ENCODE measurements at places on chromosomes 12 and 14. TPM values are rescaled to one million over a fixed set of nuclear protein-coding genes. Genes with fewer than 3 reads are reported as not detected.

EIF4B gene
- 1,076 TPM for total RNA-seq

STON2 gene
- total RNA-seq = 87.8 TPM

BBS10 gene
- 12.0 TPM for total RNA-seq

OR6J1 gene
- total RNA-seq = 0.14 TPM

MTRFR gene
- 12.7 TPM for total RNA-seq

PRKD1 gene
- total RNA-seq = 6.4 TPM

SDS gene
- not detected for total RNA-seq

BEST3 gene
- 0.21 TPM for total RNA-seq

RPGRIP1 gene
- not detected for total RNA-seq

CIROP gene
- not detected for total RNA-seq

All from uterus (tissue), 4 donors.